Fibroblast of lung (primary cell): ENCODE measurements at places on chromosomes 6 and 20. TPM values are rescaled to one million over a fixed set of nuclear protein-coding genes. Genes with fewer than 3 reads are reported as not detected.

The PROKR2 gene
- polyA plus RNA-seq: not detected in 2 replicates

The HLA-DPA1 gene
- polyA plus RNA-seq: 3.3 and 9.1 TPM in 2 replicates

The C2 gene
- polyA plus RNA-seq: 2.1 and 7.6 TPM in 2 replicates

The NOTCH4 gene
- 0.42 and 0.66 TPM in 2 replicates for polyA plus RNA-seq

The C6orf118 gene
- polyA plus RNA-seq: not detected in 2 replicates

The CTAGE9 gene
- polyA plus RNA-seq: not detected in 2 replicates

The SNTA1 gene
- polyA plus RNA-seq: 17.2 and 18.2 TPM in 2 replicates

The VSX1 gene
- not detected in 2 replicates for polyA plus RNA-seq

The GHRH gene
- polyA plus RNA-seq: not detected in 2 replicates

The IL20RA gene
- polyA plus RNA-seq: 0.10 and 0.43 TPM in 2 replicates

The KHDRBS2 gene
- polyA plus RNA-seq: not detected in 2 replicates

The ZNF318 gene
- polyA plus RNA-seq: 8.6 and 10.0 TPM in 2 replicates

The RFX6 gene
- not detected in 2 replicates for polyA plus RNA-seq

The ASIP gene
- polyA plus RNA-seq: not detected in 2 replicates

The EPPIN gene
- polyA plus RNA-seq: not detected in 2 replicates

The LPA gene
- not detected in 2 replicates for polyA plus RNA-seq

The LAMA4 gene
- polyA plus RNA-seq: 183 and 662 TPM in 2 replicates

The FAM209B gene
- polyA plus RNA-seq: 0.17 and 0.18 TPM in 2 replicates

The SLC17A1 gene
- not detected in 2 replicates for polyA plus RNA-seq

The TEAD3 gene
- polyA plus RNA-seq: 25.8 and 26.7 TPM in 2 replicates

The ECI2 gene
- 85.2 and 130 TPM in 2 replicates for polyA plus RNA-seq

The BTN1A1 gene
- not detected in 2 replicates for polyA plus RNA-seq

The MYBL2 gene
- 2.7 and 7.8 TPM in 2 replicates for polyA plus RNA-seq

The RAD21L1 gene
- polyA plus RNA-seq: 0.10 and 0.16 TPM in 2 replicates

The PXDC1 gene
- polyA plus RNA-seq: 18.9 and 30.3 TPM in 2 replicates

The SNAP25 gene
- 7.2 and 8.2 TPM in 2 replicates for polyA plus RNA-seq

The C20orf144 gene
- polyA plus RNA-seq: 0.10 and 0.20 TPM in 2 replicates

The MATN4 gene
- 0.02 and 0.06 TPM in 2 replicates for polyA plus RNA-seq

The ANKRD60 gene
- not detected in 2 replicates for polyA plus RNA-seq

The TBPL1 gene
- 37.6 and 47.8 TPM in 2 replicates for polyA plus RNA-seq

The PRSS16 gene
- polyA plus RNA-seq: 0.15 TPM in 1 of 2 replicates, not detected in the other

The DEFB121 gene
- polyA plus RNA-seq: not detected in 2 replicates

The SLC17A9 gene
- 3.4 and 6.8 TPM in 2 replicates for polyA plus RNA-seq

The GPR6 gene
- polyA plus RNA-seq: not detected in 2 replicates

The SCUBE3 gene
- polyA plus RNA-seq: 0.29 and 1.2 TPM in 2 replicates

The IRAK1BP1 gene
- 2.4 and 2.5 TPM in 2 replicates for polyA plus RNA-seq

The CTCFL gene
- polyA plus RNA-seq: not detected in 2 replicates

The WFDC2 gene
- not detected in 2 replicates for polyA plus RNA-seq

The ABHD16A gene
- polyA plus RNA-seq: 24.2 and 25.1 TPM in 2 replicates

The KIF13A gene
- polyA plus RNA-seq: 52.3 and 55.0 TPM in 2 replicates

The CST4 gene
- polyA plus RNA-seq: 0.16 TPM in 1 of 2 replicates, not detected in the other

The RSPH9 gene
- polyA plus RNA-seq: 0.50 and 0.87 TPM in 2 replicates

The CD83 gene
- polyA plus RNA-seq: 2.1 and 5.9 TPM in 2 replicates

The RMND1 gene
- 21.1 and 21.5 TPM in 2 replicates for polyA plus RNA-seq

The COX4I2 gene
- polyA plus RNA-seq: not detected in 2 replicates

The HLA-DOB gene
- polyA plus RNA-seq: 0.16 and 0.49 TPM in 2 replicates

The PSMB9 gene
- polyA plus RNA-seq: 43.0 and 75.0 TPM in 2 replicates
